GM18507 (cell line): ENCODE measurements at places on chromosomes 4 and X.
A peak's percentile ranks its signal among the peaks of the same experiment; 100 is the strongest.

DNA sequence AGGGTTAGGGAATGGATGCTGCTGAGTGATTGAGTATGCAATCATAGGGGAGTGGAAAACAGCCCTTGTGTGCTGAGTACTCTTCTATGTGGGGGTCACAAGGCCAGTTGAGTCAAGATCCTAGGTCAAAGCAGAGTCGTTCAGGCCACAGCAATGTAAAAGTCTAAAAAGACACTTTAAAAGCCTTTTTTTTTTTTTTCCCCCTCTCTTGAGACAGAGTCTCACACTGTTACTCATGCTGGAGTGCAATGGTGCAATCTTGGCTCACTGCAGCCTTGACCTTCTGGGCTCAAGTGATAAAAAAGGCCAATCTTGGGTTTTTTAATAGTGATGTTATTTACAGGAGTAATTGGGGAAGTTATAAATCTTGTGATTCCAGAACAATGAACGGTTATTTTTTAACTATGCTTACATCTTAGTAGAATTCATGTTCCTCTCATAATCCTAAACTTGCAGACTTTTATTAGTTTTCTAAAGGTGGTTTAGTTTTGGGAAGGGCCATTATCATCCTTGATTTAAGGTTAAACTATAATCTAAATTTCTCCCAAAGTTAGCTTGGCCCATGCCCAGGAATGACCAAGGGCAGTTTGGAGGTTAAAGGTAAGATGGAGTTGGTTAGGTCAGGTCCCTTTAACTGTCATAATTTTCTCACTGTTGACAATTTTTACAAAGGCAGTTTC, 82.2 kb upstream of the BMP2K start:
- DNase-seq, result no peak

DNA sequence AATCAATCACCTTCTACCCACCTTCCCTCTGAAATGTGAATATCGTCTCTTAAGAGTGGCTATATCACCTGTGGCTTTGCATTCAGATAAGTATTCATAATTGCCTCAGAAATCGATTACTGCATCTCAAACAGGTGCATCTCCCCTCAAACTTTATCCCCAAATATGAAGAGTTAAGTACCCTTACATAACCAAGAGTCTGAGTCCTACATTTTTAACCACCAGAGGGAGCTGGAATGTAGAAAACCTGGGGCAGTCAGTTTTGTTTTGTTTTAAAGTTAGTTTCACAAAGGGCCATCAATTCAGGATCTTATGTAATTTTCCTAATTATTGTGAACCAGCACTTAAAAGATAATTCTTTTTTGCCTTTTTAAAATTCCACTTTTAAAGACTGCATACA, 5.7 kb downstream of the TCEANC start:
- no peak for DNase-seq

- no peak for DNase-seq
These were observed 21.7 kb upstream of the MFAP3L start for GRCh38 chr4:170047771-170048354.

- DNase-seq, result no peak
These were observed 103.9 kb downstream of the DCAF12L1 start for GRCh38 chrX:126448681-126449080.

DNA sequence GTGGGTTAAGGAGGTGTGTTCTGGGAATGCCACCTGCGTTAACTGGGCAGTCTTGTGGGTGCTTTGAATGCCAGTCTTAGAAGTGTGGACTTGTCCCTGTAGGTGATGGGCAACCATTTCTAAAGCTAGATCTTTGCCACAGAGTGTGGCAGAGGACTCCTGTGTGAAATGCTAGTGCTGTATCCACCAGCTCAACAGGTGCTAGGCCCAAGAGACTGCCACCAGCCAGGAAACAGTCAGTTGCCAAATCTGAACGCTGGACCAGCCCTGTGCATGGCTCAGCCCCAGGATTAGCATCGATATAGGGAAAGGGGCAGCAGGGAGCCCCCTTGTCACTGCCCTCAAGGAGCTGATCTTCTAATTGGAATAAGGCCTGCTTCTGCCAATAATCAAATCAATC, 35.3 kb downstream of the STARD8 start:
- DNase-seq, result no peak

DNA sequence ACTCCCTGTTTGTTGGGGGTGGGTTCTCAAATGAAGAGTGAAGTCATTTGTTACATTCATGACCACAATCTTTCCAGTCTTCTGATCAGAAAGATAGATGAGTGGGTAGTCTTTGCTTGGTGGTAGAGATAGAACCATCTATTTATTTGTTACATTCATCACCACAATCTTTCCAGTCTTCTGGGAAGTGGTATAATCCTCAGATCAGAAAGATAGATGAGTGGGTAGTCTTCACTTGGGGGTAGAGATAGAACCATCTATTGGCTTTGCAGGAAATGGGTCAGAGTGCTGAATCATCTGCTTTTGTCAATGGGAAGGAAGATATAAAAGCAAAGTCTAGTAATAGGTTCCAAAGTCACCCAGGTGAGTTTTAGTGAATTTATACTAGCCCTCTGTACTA, 64.2 kb upstream of the EPGN start:
- no peak for DNase-seq

DNA sequence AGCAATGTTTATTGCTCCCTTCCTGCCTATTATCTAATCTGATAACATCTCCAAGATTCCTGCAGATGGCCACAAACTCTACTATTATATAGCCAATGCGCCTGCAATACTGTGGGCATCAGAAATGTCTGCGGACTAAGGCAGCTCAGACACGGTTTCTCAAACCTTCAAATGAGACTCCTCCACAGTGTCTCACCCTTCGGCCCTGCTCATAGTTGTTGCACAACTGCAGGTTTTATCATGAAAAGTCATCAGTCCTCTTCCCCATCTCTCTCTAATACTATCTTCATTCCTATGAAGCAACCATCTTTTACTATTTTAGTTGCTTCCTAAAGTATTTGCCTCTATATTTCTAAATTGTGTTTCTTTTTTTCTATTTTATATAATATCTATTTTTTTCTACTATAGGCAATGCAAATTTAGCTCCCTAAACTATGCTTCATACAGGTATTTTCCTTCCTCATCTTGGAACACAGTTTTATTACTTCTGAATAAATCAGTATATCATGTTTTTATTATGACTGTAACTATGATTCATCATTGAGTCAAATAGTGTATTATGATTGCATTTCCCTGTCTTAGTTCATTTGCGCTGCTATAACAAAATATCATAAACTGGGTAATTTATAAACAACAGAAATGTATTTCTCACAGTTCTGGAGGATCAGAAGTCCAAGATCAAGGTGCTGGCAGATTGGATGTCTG, 129.7 kb upstream of the EDNRA start:
- DNase-seq, result no peak

GRCh38 chrX:72572248-72573157, at the start of gene HDAC8:
Gene HDAC8 (minus strand): TSS chrX:72572843. CDS start chrX:72572761, 82 bp downstream.
- peak; percentile 22 for DNase-seq

DNA sequence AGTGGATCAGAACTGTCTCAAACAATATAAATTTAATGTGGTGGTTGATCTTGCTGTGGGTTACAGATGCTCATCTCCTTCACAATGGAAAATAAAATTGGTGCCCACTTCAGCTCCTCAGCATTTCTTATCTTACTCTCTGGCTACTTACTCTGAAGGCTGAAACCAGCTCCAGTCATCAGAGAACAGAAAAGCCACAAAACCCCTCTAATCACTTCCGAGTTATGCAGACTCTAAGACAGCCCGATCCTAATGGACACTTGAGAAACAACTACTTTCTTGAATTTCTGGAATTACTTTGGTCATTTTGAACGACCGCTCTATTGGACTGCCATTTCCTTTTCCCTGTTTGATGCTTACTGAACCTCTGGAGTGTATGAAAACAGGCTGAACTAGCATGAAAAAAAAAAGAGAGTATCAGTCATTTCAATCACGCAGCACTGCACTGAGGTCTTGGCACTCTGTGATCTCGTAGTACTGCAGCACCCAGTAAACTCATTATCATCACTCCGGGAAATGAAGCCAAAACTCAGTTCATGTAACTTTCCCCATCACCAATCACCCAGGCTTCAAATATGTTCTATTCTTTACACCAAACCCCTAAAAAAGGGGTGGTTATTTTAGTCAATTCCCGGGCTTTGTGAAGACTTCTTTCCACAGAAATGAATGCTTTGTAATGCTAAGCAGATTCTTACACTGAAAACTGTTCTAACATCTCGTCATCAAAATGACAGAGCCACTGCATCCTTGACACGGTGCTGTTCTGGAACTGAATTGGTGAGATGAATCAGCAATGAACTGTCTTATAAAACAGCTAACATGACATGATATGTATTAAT, 54.5 kb downstream of the TSPAN5 start:
- no peak for DNase-seq

DNA sequence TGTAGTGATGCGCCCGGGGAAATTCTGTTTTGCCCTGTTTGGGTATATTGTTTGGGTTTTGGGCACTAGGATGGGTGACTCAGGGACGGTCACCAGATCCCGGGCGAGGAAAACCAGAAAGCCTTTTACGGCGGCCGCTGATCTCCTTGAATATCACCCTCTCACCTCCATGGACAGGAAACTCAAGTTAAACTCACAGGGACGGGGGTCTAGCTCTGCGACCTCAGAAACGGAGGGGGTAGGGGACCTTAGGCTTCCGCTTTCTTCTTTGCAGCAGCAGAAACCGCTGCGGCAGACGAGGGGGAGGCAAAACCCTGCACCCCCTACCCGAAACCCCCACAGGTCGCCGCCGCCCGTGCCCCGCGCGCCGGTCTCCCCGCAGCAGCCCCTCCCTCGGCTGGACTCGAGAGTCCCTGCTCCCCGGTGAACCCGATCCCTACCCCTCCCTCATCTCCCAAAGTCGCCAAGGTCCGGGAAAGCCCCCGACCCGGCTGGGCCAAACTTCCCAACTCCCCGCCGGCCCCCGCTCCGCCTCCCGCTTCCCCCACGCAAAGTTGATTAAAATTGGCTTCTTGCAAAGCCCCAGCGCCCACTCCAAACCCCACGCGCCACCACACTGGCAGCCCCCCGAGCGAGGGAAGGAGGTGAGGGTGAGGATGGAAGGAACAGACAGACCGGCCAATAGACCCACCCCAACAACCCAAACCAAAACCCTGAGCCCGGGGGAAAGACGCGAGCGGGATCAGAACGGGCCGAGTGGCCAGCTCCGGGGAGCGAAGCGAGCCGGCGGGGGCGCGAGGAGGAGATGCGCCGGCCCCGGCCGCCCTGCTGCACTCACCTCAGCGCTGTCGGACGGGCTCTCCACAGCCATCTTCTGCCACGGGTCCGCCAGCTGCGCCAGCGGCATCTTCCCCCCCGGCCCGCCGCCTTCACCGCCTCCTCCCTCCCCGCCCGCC, 705 bp downstream of the RPS6KA3 start:
- DNase-seq, result no peak

DNA sequence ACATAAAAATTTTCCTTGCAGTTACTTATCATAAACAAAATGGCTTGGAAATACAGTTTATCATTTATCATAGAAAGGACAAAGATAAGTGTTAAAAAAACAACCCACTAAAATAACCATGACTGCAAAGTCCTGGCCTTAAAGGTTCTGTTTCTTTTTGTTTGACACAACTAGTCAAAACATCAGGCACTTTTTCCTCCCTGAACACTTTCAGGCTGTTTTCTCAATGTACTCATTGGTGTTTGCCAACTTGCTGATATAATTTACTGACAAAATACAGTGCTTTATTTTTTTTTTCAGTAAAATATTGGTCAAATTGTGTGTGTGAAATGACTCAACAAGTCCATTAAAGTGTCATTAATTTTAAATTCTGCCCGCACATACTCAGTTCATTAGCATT, 156.6 kb downstream of the ADGRL3 start:
- no peak for DNase-seq

DNA sequence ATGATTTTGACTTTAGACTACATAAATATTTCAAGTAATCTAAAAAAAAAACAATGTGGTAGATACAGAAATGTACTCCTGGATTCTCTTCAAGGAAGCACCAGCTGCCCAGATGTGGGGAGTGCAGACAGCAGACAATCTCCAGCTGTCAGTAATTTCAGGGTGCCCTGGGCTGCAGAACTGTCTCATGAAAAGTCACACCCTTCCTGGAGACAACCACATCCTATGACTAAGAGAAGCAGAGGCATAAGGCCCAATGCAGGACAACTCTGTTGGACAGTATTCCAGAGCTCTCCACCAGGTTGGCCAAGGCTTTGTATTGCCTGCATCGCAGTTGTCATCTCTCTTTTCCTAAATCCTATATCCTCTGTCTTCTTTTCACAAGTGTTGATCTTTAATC, 34.4 kb upstream of the BLTP1 start:
- DNase-seq, result no peak

- DNase-seq, result no peak
These were observed 675 bp downstream of the PRIMPOL start for GRCh38 chr4:184649971-184650855.

- DNase-seq, result no peak
These were observed 197.1 kb downstream of the SLC7A11 start for GRCh38 chr4:138045036-138045435.

- DNase-seq, result no peak
These were observed 36.6 kb downstream of the JADE1 start for GRCh38 chr4:128846063-128846462.

- DNase-seq, result no peak
These were observed 51.6 kb upstream of the STOX2 start for GRCh38 chr4:183853548-183853940.

- no peak for DNase-seq
These were observed 177.3 kb upstream of the FAT1 start for GRCh38 chr4:186900984-186901383.

GRCh38 chr4:23006756-23007155, 314.0 kb downstream of the GBA3 start:
- DNase-seq, result no peak

DNA sequence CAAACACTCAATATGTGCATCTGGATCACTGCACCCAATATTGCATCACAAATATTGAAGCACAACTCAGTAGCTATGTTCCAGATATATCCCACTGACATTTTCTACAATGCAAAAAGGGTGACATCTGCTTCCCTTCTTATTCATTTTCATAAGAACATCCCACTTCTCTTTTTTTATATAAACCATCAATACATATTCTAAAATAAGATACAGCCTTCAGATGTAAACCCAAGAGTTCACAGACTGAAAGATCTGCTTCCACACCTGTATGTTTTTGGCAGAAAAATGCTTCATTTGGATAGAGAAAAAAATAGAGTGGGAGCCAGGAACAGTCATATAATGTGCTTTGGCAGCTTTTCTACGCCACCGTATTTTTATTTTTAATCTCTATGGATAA, 815.6 kb upstream of the ADGRL3 start:
- DNase-seq, result no peak

- DNase-seq, result no peak
These were observed 4.1 kb downstream of the PCSK1N start for GRCh38 chrX:48831136-48831908.

- no peak for DNase-seq
These were observed 824 bp downstream of the SASH3 start for GRCh38 chrX:129780441-129781105.

GRCh38 chr4:54784161-54784671, 126.5 kb downstream of the KIT start:
- no peak for DNase-seq
